ENCODE measurements at places on chromosomes 5 and 9.

GRCh38 chr5:133468596-133468995 is 143.7 kb downstream of the FSTL4 start:
- no peak for ATAC-seq

DNA sequence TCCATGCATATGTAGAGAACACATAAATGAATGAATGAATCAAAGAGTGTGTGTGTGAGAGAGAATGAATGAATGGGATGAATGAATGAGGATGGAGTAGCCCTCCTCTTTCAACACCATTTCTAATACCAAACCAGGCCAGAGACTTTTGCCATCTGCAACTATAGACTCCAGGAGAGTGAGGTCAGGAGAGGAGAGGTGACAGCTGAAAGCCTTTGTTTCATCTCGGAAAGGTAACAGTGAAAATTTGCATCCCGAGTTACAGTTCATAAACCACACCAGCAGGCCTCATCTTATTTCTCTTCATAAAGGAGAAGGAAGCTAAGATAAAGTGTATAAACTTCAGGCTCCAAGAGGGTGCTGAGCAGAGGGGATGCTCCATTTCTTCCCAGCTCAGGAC is 255.3 kb upstream of the KLF4 start:
- ATAC-seq: no peak

GRCh38 chr5:110838961-110839360 is 100.2 kb downstream of the SLC25A46 start:
- no peak for ATAC-seq

DNA sequence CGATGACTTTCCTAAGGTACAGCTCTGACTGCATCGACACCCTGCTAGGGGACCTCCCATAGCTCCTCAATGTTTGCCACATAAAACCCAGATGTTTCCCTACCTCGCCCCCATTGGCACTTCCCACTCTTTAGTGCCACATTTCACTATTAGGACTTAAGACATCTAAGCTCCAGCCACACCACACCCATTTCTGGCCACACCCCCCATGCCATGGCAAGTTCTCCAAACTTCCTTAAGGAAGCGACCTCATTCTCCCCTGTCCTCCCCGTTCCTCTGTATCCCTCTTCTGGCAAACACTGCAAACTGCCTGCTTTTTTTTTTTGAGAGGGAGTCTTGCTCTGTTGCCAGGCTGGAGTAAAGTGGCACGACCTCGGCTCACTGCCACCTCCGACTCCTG is 62.9 kb downstream of the USP20 start:
- no peak for ATAC-seq

DNA sequence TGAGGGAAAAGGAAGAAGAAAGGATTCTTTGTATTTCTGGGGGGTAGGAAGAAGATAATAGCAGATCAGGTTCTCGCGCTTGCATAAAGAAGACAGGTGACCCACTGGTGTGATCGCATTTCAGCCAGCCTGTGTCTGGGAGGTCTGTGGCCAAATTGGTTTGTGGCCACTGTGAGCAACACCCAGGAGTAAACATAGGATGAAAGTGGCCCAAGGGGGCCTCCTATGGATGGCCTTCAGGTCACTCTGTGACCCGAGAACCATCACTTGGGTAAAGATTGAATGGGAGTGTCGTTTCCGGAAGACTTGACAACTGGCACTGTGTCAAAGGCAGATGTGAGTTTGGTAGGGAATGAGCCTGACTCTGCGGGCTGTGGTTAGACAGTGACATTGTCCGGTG is 34.2 kb downstream of the RAI14 start:
- no peak for ATAC-seq

DNA sequence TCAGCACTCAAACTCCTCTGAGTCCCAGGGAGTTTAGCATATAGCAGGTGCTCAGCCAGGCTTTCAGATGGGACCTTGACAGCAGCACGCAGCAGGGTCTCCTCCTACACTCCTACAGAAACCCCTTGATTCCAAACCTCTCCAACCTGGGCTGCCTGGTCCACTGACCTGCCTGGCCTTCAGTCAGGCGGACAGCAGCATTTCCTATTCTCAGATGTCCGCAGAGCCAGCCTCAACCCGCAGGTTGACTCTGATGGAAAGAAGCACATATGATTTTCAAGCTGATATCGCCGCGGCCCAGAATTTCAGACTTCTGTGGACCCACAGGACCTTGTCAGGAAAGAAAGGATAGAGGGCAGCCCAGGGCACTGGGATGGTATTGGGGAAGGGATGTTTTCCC is 5.3 kb upstream of the SLC25A48 start:
- no peak for ATAC-seq

GRCh38 chr9:129866394-129867135 is 31.3 kb downstream of the USP20 start:
- no peak for ATAC-seq

DNA sequence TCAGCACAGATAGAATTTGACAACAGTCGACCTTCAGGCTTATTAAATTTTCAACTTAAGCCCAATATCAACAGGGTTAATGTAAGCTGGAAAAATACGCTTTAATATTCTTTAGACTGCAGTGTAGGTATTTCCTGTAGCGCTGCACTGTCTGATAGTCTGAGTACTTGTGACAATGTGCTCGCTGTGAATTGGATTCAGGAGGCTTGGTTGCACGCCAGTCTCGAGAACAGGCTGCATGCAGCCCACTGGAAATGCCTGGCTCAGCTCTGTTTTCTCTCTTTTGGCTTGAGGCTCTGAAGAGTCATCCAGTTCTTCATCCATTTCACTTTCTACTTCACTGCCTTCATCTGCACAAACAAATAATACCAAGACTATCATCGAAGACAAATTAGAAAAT is 300.9 kb downstream of the RFX3 start:
- ATAC-seq: no peak

DNA sequence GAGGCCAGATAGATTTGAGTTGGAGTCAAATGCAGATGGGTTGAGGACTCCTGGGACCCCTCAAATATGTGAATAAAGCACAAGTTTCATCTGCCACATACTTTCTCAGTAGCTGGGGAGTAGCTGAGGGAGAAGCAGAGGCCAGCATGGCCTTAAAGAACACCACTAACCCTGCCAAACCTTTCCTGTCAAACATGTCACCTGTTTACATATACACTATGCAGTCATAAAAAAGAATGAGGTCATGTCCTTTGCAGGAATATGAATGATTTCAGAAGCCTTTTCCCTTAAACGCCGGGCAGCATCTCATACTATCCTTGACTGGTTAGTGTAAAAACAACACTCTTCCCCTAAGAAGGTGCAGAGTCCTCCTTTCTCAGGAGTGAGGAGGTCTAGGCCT is 25.2 kb upstream of the HSD17B4 start:
- no peak for ATAC-seq

GRCh38 chr9:86097510-86098224 is 1.7 kb downstream of the GOLM1 start:
- no peak for ATAC-seq

DNA sequence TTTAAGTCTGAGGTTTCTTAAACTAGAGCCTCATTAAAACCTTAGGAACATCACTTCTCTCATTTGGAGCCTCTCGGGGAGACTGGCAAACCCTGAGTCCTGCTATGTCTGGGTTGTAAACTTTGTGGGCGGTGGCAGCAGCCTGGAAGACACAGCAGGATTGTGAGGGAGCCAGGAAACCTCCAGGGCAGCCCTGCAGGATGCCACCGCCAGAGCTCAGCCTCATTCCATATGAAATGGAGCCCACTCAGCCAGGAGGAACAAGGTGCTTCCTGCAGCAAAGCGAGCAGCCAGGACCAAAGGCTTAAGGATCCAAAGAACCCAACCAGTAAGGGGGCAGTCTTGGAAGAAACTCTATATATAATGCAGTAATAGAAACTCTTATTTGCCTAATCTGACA is 37.9 kb upstream of the IDNK start:
- no peak for ATAC-seq

DNA sequence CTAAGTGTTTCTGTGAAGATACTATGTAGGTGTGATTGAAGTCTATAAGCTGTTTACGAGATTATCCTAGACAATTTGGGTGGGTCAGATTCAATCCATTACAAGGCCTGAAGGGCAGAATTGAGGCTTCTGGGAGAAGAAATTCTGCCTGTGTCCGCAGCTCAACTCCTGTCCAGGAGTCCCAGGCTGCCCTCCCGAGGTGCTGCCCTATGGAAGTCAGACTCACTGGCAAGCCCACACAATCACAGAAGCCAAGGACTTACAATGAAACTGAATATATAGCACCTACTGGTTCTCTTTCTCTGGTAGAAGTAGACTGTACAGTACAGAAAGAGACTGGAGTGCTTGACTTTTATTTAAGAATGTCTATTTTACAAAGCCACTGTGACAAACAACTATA is 74.5 kb downstream of the EPB41L4A start:
- ATAC-seq: no peak

DNA sequence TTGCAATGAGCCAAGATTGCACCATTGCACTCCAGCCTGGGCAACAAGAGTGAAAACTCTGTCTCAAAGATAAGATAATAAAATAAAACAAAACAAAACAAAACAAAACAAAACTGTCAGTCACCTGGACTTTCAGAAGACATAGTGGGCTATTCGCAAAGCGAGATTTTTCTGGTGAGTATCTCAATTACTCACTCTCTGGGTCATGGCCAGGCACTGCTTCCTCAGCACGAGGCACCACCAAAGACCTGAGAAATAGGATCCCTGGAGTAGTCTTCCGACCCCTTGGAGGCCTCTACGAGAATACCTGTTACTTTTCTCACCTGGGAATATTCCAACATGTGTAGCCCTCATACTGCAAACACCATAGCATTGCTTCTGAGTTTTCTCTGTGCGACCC is 201.7 kb upstream of the ZNF618 start:
- no peak for ATAC-seq

GRCh38 chr5:67725604-67726003 is 490.0 kb upstream of the PIK3R1 start:
- no peak for ATAC-seq

DNA sequence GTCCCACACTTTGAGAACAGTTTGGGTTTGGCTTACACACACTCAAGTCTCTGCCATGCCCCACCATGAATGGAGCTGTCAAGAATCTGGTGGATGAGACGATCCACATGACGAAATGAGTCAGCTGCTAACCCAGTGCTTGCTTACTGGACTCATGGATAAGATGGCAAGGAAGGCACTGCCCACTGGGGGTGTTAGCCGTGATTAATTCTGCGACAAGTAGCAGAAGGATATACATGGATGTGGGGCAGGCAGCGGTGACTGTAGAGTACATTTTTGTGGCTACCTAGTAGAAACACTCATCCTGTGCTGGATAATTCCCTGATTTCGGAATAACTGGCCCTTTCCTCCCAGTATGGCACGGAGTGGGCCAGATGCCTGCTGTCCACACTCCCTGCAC is 77.5 kb downstream of the SPATA31C2 start:
- no peak for ATAC-seq

DNA sequence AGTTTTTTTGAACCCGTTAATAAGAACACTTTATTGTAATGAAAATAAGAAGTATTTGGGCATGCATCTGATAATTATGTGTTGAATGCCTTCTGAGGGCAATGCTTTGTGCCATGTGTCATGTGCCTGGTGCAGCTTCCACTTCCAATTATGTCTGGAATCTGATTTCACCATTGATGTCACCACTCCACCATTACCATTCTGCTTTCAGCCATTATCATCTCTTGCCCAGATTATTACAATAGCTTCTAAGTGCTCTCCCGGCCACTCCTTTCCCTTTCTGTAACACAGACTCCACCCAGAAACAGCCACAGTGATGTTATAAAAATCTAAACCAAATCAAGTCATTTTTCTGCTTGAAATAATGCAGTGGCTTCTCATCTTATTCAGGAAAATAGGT is 171.7 kb downstream of the C9orf152 start:
- no peak for ATAC-seq

GRCh38 chr9:82457891-82458290 is 469.3 kb downstream of the SPATA31D1 start:
- ATAC-seq: no peak

- no peak for ATAC-seq
Measured at GRCh38 chr5:116685069-116685468, 110.4 kb upstream of the SEMA6A start.

DNA sequence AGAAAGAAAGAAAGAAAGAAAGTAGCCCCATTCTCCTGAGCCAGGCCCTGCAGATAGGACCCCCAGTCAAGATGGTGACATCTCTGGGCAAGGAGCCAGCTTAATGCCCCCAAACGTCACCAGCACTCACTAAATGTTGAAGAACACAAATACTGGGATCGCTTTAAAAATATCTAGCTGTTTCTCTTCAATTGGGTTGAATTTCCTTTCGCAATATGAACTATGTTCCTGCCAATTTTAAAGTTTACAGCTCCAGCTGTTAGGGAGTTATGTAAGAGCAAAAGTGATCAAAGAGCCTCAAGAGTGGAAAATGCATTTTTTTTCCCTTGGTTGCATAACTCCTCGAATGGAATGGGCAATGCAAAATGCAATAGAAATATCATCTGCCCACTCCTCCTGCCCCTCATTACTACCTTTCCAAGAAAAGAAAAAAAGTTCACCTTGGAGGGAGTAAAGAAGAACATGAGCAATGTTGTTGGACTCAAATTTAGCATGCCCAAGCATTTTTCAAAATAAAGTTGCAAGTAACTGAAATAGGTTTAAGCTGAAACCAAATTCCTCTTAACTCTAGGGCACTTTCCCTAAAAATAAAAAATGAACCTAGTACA is 244.2 kb upstream of the PIK3R1 start:
- ATAC-seq: no peak

DNA sequence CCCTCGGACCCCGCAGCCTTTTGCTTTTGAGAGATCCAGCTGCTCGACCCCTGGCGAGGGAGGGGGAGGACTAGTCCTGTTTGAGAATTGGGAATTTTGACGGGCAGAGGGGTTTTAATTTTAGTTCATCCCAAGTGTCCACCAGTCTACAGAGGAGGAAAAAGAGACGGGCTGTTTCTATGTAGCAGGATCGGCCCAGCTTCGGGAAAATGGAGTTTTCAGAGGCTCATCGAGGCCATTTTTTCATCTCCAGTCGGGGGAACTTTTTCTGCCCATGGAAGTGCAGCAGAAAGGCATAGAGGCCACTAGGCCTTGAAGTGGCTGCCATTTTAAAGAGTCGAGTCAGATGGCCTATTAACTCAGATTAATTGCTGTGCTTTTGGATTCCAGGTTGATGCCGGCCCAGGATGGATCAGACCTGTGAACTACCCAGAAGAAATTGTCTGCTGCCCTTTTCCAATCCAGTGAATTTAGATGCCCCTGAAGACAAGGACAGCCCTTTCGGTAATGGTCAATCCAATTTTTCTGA is 1.2 kb downstream of the NSD1 start:
- no peak for ATAC-seq

DNA sequence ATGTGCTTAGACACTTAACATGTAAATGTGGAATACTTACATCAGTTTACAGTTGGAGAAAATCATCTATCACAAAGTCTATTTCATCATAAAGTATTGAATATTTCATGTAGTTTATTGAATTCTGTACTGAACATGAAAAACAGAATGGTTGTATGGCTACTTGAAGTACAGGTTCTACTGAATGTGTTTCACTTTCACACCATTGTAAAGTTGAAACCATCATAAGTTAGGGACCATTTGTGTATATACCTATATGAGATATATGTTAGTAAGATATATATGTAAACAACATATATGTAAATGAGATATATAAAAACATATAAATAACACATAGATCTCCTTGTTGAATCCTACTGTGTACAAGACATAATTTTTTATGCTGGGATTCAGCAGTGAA is 63.0 kb upstream of the TAF11L2 start:
- ATAC-seq: no peak

- no peak for ATAC-seq
Measured at GRCh38 chr9:35675732-35676392, 2.1 kb downstream of the CA9 start.

Measured in activated CD4-positive, CD25-positive, alpha-beta regulatory T cell treated with anti-CD3 and anti-CD28 coated beads, Interleukin-2, amount 50 U/mL, for 24 hours (primary cell).